Skeletal muscle cell (primary cell): ENCODE measurements at places on chromosomes 3 and 15.

- DNase-seq = no peak
These were observed 14.7 kb downstream of the MAP2K1 start for GRCh38 chr15:66401130-66402021.

DNA sequence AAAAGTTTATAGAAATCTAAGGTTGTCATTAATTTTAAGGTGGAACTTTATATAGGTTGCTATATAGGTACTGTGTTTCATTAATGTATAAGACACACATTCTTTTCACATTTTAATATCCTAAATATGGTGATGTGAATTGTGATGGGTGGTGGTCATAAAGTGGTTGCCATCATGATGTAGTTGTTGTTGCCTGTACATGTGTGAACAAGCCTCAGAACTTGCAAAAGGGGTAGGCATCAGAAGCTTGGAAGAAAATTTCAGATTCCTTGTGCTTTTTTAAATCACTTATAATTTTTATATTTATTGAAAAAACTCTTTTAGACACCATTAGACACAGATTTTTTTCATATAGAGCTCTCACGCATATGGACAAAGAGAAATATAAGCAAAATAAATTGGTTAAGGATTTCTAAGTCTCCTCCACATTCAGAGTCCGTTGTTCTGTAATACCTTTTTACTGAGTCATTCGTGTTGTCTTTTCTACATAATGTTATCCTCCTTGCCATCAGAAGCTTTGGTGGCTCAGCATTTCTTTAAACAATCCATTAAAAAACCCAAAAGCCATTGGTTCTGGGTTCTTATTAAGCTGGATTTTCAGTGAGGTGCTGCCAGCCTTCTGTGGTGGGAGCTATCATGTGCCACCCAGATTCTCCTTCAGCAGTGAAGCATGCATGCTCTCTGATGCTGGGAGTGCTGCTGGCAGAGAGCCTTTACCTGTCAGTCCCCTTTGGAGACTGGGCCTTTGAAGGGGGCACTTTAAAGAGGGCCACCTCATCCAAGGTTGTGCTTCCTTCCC is 140.4 kb upstream of the GALNT15 start:
- DNase-seq = no peak

DNA sequence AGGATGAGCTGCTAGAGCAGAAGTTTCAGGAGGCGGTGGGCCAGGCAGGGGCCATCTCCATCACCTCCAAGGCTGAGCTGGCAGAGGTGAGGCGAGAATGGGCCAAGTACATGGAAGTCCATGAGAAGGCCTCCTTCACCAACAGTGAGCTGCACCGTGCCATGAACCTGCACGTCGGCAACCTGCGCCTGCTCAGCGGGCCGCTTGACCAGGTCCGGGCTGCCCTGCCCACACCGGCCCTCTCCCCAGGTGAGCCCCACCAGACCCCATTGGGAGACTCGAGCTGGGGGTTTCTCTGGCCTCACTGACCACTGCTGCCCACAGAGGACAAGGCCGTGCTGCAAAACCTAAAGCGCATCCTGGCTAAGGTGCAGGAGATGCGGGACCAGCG is 28.0 kb downstream of the PTPN23 start:
- DNase-seq = no peak

DNA sequence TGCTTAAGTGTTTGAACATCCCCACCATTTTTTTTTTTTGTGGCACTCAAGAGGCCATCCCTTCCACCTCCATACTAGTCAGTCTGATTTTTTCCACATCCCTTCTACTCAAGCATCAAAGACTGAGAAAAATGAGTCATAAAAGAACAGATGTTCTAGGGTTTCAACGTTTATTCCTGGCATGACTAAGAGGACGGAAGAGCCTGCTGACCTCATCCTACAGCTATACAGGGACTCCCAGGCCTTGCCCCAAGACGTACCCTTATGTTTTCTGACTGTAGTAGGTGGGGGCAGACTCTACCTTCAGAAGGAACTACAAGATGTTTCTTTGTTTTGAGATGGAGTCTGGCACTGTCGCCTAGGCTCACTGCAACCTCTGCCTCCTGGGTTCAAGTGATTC is 3.3 kb upstream of the ITPKA start:
- DNase-seq = peak; percentile 89

GRCh38 chr15:66705277-66706146 is 3.5 kb downstream of the SMAD6 start:
- no peak for DNase-seq

GRCh38 chr15:50970524-50970923 is 62.0 kb downstream of the AP4E1 start:
- DNase-seq = no peak

DNA sequence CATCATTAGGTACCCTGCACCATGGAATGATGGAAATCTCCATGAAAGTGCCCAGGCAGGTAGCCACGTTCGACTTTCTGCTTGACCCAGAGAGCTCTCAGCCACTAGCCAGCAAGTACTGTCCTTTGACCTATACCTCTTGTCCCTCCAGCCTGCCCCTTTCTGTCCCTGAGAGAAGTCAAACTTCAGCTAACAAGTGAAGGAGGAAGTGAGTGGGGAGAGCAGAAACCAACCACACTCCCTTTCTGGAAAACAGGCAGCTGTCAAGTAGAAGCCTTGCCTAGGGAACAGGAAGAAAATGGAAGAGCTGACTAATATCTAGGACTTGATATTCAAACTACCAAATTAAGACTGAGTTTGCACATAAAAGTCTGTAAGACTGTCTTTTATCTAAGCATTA is 30.3 kb upstream of the FSTL1 start:
- DNase-seq = no peak
